ENCODE measurements at places on chromosomes 4 and X.

- no peak for DNase-seq
These were observed 12.6 kb upstream of the NR3C2 start for GRCh38 chr4:148454835-148455234.

DNA sequence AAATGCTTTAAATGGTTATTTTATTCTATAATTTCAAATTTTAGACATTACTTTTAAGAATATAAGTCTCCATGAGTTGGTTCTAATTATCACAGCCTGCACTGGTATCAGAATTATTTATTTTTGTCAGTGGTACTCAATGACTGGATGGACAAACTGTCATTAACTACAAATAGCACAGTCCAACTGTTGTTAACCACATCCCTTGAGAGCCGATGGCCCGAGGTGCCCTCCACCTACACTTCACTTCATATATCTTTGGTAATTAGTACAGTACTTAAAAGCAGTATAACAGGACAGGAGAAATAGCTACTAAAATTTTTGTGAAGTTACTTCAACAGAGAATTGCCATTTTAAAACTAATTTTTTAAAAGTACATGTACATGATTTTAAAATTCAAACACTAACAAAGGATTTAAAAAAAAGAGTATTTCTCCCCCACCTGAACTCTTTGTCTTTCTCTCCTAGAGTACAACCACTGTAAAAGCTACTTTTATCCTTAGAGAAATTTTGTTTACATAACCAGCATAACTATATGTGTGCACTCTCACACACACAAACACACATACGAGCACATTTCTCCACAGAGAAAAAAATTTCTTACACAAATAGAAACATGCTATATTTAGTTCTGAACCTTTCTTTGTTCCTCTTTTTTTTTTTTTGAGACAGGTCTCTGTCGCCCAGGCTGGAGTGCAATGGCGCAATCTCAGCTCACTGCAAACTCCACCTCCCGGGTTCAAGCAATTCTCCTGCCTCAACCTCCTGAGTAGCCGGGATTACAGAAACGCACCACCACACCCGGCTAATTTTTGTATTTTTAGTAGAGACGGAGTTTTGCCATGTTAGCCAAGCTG, 6.5 kb downstream of the TIFA start:
- DNase-seq: no peak

DNA sequence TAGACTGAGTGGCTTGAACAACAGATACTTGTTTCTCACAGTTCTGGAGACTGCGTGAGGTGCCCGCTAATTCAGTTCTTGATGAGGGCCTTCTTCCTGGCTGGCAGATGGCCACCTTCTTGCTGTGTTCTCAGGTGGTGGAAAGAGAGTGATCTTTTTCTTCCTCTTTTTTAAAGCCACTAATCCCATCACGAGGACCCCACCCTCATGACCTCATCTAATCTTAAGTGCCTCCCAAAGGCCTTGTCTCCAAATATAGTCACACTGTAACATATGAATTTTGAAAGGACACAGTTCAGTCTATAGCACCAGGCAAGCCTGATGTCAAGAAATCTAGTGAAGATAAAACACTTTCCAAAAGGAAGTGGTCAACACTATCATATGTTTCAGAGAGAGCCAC, 12.4 kb downstream of the VAMP7 start:
- no peak for DNase-seq

DNA sequence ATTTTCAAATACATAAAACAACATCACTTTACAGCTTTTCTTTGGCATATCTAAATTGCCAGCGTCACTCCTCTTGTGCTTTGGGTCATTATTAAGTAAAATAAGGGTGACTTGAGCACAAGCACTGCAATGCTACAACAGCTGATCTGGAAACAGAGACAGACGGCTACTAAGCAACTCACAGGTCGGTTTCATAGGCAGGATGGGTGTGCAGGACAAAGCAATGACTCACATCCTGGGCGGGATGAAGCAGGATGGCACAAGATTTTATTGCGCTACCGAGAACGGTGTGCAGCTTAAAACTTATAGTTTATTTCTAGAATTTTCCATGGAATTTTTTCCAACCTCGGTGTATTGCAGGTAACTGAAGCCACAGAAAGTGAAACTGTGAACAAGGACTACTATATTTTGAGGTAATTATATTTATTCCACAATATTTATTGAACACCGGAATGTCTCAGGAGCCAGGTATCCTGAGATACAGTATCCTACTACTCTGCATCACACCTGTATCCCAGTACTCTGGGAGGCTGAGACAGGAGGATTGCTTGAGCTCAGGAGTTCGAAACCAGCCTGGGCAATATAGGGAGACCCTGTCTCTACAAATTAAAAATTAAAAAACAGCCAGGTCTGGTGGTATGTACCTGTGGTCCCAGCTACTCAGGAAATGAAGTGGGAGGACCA, 215.5 kb downstream of the APBB2 start:
- DNase-seq: no peak

- no peak for DNase-seq
These were observed 75.3 kb upstream of the PUDP start for GRCh38 chrX:7223271-7223670.
